ENCODE measurements at places on chromosomes 6 and 20.

DNA sequence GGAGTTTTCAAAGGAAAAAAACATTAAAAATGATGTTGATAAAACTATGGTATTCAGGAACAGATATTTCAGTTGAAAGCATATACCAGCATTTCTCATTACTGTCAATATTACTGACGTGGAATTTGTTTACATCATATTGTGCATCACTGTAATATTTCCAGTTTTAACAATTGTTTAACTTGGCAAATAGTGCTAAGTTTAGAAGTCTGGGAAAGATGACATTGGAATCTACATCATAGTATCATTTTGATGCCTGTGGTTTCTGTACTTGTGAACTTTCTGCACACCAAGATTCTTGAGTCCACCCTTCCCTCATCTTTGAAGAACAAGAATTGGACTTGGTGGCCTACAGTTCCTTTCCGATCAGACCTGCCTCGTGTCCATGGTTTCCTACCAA is 98.1 kb downstream of the RALGAPA2 start:
- no peak for DNase-seq

DNA sequence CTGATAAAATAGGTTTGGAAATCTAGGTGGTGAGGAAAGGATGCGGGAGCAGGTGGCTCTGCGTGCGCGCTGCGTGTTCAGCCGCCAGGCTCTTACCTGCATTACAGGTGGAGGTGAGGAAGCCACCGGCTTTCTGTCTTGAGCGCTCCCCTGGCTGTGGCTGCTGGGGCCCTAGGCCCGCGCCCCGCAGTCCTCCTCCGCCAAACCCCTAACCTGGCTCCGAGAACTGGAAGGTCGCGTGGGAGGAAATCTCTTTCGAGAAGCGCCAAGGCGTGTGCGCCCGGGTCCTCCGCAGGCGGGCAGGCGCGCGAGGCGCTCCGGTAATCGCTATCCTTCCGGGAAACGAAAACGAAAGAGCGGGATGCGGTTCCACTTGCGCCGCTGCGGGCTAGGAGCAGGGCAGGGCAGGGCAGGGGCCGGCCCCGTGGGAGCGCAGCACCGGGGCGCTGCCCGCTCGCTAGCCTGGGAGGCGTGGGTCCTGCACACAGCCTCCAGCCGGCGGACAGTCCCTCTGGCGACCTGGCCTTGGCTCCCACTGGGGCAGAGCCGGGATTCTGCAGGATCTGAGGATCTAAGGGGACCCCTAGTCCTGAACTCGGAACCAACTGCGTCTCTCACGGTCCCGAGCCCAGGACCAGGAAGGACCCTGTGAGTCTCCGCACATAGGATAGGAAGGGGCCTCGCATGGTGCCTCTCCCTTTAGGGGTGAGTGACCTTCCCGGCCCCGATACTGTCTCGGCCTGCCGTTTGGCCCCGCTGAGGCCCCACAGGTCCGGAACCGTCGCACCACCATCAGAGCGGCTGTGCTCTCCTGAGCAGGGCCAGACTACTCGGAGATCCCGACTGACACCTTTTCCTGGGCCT is at the start of gene ETV7:
TSS of gene ETV7 (minus strand) at position 230 of the 864 bp plus-strand sequence. CDS start at position 102, 128 bp downstream.
- peak; percentile 20 for DNase-seq

GRCh38 chr6:64831680-64832079 is 875.3 kb downstream of the EYS start:
- DNase-seq = no peak

GRCh38 chr20:45456632-45457031 is 12.9 kb upstream of the WFDC2 start:
- peak; percentile 71 for DNase-seq

All from thyroid gland (tissue), 4 donors.